RWPE2 (cell line): ENCODE measurements at places on chromosomes 2 and 18.
A peak's percentile ranks its signal among the peaks of the same experiment; 100 is the strongest.

- no peak for DNase-seq
Measured at GRCh38 chr18:74392323-74392722, 64.8 kb downstream of the DIPK1C start.

DNA sequence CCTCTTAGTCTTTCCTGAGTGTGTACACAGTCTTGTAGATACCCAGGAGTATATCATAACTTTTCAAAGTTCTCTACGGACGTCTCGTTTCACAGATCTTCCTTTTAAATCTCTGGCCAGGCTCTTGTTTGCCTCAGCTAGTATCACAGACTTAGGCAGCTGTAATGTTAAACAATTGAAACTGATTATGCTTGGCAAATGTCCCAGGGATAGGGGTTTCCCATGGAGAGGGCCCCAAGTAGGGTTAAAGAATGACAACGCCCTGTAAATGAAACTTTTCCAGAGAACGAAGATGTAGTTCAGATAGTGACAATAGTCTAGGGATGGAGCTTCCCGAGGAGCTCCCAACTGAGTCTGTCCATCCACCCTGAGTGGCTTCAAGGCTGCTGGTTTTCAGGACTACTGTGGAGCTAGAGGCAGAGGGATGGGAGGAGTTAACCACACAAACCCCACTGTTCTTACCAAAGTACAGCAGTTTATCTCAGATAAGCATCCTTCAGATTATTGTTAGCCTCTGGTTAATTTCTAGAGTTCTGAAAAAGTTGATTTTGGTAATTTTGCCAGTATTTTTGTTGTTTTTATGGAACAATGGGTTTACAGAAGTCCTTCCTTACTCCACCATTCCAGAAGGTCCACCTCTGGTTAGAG is 9.1 kb downstream of the NEURL3 start:
- DNase-seq: no peak

DNA sequence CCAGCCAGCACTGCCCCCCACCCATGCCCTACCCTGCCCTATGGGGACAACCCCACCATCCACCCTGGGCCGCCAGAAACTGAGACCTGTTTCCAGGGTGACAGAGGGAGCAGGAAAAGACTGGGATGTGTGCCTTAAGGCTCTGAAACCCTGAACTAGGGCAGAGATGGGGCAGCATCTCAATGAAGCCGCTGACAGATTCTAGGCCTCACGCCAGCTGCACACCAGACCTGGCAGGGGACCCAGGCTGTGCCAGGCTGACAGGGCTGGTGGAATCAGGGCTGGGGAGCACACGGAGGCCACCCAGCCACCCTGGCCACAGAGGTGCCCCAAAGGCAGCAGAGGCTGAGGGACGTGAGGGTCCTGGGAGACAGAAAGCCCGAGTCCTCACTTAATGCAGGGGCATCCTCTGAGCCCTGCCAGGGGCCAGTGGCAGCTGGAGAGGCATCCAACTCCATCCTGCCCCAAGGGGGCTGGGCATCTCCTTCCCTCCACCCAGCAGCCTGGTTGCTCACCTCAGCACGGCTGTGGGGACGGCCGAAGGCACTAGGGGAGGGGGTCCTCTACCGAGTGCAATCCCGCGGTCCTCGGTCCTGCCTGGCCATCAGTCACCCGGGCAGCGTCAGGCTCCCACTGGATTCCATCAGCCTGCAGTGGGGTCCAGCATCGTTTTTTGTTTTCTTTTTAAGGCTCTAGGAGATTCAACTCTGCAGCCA is 169.2 kb downstream of the ZFP36L2 start:
- no peak for DNase-seq

- DNase-seq: no peak
Measured at GRCh38 chr2:241063587-241063986, 38.5 kb downstream of the MTERF4 start.

- DNase-seq: no peak
Measured at GRCh38 chr18:55500316-55501086, 87.5 kb downstream of the TCF4 start.

- DNase-seq: no peak
Measured at GRCh38 chr2:230008708-230009066, 60.0 kb downstream of the SLC16A14 start.

GRCh38 chr2:168029071-168029470 is 218.3 kb downstream of the STK39 start:
- DNase-seq: no peak

DNA sequence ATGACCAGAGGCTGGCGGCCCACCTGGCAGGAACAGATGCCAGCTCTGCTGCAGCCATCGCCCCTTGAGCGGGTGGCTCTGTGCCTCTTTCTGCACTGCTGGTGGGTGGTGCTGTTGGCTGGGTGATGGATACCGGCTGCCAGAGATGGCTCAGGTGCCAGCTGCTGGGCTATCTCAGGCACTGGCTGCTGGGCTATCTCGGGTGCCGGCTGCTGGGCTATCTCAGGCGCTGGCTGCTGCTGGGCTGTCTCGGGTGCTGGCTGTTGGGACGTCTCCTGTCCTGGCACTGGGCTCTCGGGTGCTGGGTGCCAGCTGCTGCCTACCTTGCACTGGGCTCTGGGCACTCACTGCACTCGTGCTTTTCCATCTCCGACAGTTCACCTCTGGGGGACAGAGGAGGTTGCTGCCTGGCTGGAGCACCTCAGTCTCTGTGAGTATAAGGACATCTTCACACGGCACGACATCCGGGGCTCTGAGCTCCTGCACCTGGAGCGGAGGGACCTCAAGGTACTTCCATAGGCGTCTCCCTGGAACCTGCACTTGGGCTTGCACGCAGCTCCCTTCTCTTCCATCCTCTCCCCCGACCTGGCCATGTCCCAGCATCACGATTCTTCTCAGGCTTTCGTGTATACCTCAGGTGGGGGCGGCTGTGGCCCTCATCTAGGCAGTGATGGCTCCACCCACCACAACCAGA is 98.4 kb downstream of the USP40 start:
- DNase-seq: peak; percentile 36

GRCh38 chr18:7822435-7823331 is 255.6 kb downstream of the PTPRM start:
- no peak for DNase-seq

GRCh38 chr2:18309188-18309587 is 251.3 kb downstream of the RDH14 start:
- DNase-seq: no peak

DNA sequence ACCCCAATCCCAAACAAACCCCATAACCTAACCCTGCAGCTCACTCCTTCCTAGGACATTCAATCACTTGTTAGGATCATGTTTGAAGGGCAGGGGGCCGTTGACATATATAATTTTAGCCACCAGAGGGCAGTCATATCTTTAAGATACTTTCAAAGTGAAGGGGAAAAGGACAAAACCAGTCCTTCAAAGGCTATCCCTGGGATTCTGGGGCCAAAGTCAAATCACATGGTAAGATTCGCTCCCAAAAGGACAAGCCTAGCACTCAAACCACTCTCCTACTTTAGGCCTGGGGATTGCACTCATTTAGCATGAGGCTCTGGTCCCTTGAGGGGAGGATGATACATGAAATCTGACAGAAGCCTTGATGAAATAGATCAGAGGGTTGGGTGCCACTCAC is 44.6 kb downstream of the HAUS1 start:
- DNase-seq: no peak

- no peak for DNase-seq
Measured at GRCh38 chr2:7025082-7025481, 107.9 kb downstream of the RNF144A start.

DNA sequence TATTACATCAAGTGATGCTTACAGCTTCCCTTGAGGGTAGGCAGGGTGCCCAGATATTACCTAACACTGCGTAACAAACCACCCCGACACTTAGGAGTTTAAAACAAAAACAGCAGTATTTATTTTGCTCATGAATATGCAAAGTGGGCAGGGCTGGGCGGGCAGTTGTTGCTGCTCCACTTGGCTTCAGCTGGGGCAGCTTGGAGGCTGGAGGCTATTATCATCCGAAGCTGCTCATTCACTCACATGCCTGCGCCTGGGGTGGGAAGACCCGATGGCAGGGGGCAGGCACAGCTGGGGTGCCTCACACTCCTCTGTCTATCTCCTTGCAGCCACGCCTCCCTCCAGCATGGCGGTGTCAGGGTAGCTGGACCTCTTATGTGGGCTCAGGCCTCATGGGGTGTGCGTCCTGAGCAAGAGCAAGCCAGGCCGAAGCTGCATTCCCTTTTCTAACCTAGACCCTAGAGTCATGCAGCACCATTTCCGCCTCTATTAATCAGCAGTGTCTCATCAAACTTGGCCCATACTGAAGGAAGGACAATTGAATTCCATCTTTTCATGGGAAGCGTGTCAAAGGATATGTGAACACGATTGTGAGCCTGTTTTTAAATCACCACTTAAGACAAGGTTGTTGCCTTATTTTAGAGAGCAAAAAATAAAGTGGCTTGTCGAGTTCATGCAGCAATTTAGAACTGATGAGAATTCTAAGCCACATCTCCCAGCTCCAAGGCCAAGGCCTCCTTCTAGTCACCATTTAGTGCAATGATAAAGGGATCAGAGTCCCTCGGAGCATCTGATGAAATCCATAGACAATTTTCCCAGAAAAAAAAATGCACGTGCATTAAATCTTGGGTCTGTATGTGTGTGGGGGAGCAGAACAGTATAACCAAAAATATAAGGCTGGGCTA is 54.9 kb downstream of the SDC1 start:
- no peak for DNase-seq

DNA sequence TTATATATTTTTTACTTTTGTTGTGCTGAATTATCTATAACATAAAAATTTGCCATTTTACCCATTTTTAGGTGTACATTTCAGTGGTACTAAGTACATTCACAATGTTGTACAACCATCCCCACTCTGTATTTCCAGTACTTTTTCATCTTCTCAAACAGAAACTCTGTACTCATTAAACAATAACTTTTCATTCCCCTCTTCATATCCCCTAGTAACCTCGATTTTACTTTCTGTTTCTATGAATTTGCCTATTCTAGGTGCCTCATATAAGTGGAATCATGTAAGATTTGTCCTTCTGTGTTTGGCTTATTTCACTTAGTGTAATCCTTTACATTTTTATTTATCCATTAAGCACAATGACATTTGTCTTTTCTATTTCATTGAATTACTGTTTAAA is 51.3 kb downstream of the GTF2A1L start:
- DNase-seq: no peak

DNA sequence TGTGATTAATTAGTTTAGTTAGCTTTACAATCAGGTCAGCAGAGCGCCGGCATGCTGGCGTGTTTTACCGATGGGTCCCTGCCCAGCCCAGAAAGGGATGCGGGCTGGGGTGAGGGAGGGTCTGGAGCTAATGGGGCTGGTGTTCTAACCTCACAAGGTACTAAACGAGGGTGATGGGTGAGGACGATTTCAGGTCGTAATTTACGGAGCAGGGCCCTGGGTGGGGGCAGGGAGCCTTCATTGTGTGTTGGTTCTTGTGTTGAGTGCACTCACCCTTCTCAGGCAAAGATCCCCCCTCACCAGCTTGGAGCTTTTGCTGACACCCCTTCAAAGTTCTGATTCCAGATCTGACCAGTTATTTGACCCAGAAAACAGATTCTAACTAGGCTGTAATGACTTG is 39.5 kb downstream of the PTGR3 start:
- no peak for DNase-seq

DNA sequence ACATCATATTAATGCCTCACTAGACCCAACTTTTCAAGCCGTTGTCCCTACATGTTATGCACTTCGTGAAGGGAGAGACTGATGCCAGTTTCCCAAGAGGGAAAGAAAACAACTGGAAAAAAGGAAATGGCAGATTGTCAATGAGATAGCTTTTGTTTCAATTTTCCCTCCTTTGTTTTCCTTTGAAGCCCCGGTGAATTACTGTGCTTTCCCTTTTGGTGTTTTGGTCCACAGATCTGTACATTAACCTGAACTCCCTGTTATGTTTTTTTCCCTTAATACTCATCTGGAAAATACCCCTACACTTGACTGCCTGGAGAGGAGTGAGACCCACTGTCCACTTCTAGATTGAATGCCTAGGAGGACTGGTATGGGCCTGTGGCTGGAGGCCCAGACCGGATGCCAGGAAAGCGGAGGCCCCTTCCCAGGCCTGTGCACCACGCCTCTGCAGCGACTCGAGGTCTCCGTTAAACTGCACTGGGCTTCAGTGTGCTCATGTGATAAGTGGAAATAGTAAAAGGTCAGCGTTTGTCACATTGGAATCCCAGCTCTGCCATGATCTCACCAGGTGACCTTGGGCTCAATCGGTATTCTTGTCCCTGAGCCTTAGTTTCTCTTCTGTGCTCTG is 106.4 kb downstream of the GATA6 start:
- DNase-seq: no peak
